Peyer's patch (tissue), 4 donors: ENCODE measurements at places on chromosomes 3 and 15. TPM values are rescaled to one million over a fixed set of nuclear protein-coding genes. Genes with fewer than 3 reads are reported as not detected.

The CYP8B1 gene
- total RNA-seq: not detected

The MNS1 gene
- 0.70 TPM for total RNA-seq

DNA sequence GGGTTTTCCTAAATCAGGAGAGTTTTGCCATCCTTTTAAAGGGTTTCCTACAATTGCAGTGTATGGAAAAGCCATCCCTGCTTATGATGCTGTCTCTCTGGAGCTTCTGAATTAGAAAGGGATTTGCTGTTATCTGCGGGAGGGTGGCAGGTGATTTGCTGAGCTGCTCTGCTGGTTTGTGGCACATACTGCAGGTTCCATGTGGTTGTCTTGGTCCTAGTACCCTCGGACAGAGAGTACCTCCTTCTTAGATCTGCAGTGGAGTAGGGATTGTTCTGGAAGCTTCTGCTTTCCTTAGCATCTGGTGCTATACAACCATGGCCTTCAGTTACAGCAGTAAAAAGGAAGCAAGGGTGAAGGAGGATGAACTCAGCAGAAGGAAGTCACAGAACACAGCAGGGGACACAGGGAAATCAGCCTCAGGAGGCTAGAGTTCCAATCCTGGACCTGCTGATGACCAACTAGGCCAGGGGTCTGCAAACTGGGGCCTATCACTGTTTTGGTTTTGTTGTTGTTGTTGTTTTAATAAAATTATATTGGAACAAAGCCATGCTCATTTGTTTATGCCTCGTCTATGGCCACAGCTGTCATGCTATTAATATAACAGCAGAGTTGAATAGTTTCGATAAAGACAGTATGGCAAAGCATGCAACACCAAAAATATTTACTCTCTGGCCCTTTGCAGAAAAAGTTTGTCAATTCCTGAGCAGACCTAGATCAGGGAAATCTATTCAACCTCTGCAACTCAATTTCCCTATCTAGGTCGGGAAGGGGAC, 39.5 kb downstream of the STARD5 start:
- H3K4me3 ChIP-seq: no peak overlapping the region
- H3K4me1 ChIP-seq: peaks cover 27% of the 10 kb centered on the region
- H3K27ac ChIP-seq: no peak overlapping the region
- peak; percentile 37 for DNase-seq
- H3K36me3 ChIP-seq: no peaks in the 10 kb centered on the region

- H3K4me1 ChIP-seq: no peaks in the 10 kb centered on the region
- no peak overlapping the region for H3K4me3 ChIP-seq
- H3K36me3 ChIP-seq: no peaks in the 10 kb centered on the region
Observed at GRCh38 chr3:190671658-190672057, 157.8 kb downstream of the IL1RAP start.

- no peaks in the 10 kb centered on the region for H3K27me3 ChIP-seq
- no peak overlapping the region for H3K27ac ChIP-seq
- DNase-seq: peak; percentile 52
- no peak overlapping the region for H3K4me3 ChIP-seq
Observed at GRCh38 chr15:92074646-92075045, 221.1 kb downstream of the SLCO3A1 start.

- no peaks in the 10 kb centered on the region for H3K36me3 ChIP-seq
- no peaks in the 10 kb centered on the region for H3K27me3 ChIP-seq
- H3K4me1 ChIP-seq: no peaks in the 10 kb centered on the region
- no peak overlapping the region for H3K27ac ChIP-seq
- no peak for DNase-seq
- no peak overlapping the region for H3K4me3 ChIP-seq
Observed at GRCh38 chr15:80662129-80662528, 33.0 kb upstream of the ABHD17C start.

DNA sequence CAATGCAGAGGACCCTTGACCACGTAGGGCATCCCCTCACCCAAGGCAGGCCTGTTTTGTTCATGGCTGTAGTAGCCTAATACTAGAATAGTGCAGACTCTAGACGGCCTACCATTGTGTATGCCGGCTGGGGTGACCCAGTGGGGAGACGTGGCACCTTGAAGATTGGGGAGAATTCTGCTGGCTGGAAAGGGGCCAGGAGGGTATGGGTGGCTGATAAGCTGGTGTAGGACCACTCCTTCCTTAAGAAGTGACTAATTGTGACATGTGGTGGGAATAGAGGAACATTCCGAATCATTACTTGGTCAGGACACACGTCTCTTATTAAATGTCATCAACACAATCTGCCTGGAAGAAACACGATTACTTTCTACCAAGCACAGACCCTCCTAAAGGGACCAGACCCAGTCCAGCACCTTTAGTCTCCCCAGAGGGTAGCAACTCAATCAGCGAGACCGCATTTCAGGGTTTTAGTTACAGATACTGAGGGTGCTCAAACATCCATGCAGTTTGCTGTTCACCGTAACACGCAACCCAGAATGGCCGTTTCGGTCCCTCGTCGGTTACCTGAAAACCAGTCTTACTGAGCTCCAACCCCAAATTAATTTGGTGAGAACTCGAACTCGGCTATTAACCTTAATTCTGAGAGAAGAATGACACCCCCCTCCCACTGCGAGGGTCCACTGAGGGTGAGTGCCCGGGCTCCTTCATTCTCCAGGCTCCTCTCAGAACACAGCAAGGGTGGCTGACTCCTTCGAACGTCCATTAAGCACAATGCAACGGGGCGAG, 1.6 kb upstream of the KLF13 start:
- no peak for DNase-seq
- H3K4me1 ChIP-seq: no peaks in the 10 kb centered on the region
- H3K36me3 ChIP-seq: no peaks in the 10 kb centered on the region
- H3K4me3 ChIP-seq: peak overlapping the region; percentile 95

DNA sequence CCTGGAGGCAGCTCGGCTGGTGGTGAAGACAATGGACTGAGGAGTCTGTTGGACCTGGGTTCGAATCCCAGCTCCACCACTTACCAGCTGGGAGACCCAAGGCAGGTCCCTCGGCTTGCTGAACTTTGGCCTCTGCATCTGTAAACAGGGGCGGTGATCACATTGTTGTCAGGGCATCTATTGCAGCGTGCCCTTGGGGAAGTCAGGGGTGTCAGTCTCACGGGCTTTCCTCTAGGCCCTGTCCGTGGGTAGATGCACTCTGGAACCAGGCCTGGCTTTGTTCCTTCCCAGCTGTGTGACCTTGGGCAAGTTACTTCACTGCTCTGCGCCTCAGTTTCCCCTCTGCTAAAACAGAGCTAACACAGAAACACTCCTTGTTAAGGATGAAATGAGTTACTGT, 68.8 kb upstream of the SLC6A6 start:
- H3K27me3 ChIP-seq: no peaks in the 10 kb centered on the region
- DNase-seq: no peak
- H3K27ac ChIP-seq: no peak overlapping the region
- H3K36me3 ChIP-seq: no peaks in the 10 kb centered on the region
- no peaks in the 10 kb centered on the region for H3K4me1 ChIP-seq
- H3K4me3 ChIP-seq: no peak overlapping the region

The TSPAN3 gene
- total RNA-seq: 778 TPM
